Hematopoietic multipotent progenitor cell treated with erythropoietin and hydrocortisone succinate and interleukin-3 and kit ligand, for 4 days (in vitro differentiated cells): ENCODE measurements at places on chromosomes 7 and 10.
A peak's percentile ranks its signal among the peaks of the same experiment; 100 is the strongest.

GRCh38 chr7:148584154-148584827 lies 6.3 kb upstream of the C7orf33 start:
- DNase-seq, result no peak

GRCh38 chr7:104126411-104126841 lies 81.4 kb downstream of the ORC5 start:
- no peak for DNase-seq

DNA sequence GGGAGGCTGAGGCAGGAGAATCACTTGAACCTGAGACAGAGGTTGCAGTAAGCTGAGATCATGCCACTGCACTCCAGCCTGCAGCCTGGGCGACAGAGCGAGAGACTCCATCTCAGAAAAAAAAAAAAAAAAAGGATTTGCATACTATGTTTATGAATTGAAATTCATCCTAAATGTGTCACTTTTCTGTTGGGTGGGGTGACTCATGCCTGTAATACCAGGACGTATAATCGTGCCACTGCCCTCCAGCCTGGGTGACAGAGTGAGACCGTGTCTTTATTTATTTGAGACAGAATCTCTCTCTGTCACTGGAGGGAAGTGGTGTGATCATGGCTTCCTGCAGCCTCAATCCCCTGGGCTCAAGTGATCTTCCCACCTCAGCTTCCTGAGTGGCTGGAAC lies 5.8 kb downstream of the ZNF212 start:
- no peak for DNase-seq

DNA sequence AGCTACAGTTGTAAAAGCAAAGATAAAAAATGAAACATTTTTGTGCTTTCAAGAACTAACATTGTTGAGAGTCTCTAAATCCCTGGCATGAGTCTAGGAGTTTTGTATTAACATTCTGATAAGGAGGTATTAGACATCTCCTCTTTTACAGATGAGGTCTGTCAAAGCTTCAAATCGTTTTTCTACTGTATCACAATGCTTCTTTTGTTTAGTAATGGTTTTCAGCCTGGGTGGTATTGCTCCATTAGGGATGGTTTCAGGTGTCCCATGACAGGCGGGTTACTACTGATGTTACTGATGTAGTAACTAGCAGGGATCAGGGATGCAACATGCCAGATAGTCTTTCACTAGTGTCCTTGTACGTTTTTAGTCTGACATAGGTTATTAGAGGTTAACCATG lies 27.4 kb downstream of the STAM start:
- no peak for DNase-seq

DNA sequence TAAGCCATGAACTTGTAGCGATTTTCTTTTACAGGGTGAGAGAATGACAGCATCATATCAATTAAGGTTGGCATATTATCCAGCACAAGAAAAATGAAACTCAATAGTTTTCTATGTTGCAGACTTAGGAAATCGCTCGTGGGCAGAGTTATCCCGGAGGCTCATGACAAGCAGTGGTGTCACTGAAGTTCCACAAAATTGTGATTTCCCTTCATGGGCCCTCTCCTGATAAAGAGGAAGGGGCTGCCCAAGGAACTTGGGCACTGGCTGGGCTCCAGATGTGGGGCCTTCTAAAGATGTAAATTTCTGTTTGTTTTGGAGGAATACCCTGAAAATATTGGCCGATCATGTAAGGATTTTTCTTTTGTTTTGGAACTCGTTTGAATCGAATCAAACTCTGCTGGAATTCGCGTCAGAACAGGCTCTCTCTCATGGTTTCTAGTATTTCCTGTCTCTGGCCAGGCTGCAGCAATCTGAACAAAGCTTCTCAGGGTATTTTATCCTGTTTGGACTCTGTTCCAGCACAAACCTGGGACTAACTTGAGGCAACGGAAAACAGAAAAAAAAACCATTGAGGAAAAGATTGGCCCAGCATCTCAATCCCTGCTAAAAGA lies 340.6 kb upstream of the NRP1 start:
- DNase-seq, result no peak

DNA sequence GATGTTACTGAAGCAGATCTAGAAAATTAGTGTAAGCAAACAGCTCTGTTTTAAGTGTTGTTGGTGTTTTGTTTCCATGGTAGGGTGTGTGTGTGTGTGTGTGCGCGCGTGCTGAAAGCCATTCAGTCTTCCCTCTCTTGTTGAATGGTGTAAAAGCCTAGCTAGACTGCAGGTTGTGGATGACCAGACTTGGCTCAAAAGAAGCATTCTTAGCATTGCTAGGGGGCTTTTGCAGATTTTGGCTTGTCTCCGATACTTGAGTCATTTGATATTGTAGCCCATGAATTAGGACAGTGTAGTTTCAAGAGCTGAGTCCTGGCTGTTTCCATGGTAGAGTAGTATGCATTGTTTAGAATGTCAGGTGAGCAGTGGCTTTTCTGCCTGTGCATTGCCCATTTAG lies 99.1 kb downstream of the SND1 start:
- no peak for DNase-seq

DNA sequence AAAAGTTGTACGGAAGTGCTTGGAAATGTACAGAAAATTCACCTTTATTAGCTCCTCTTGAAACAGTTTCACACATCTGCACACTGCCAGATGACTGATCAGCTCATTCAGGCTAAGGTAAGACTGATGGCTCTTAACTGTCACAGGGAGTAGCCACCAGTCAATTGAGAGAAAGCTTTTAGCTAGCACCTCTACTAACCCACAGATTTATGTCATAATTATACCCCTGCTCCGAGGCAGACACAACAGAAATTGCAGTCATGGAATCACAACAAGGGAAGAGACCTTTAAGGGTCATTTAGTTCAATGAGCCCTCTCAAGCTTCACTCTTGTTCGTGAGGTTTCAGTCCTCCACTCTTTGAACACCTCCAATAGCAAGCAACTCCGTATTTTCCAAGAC lies 235.4 kb downstream of the TRIL start:
- no peak for DNase-seq

DNA sequence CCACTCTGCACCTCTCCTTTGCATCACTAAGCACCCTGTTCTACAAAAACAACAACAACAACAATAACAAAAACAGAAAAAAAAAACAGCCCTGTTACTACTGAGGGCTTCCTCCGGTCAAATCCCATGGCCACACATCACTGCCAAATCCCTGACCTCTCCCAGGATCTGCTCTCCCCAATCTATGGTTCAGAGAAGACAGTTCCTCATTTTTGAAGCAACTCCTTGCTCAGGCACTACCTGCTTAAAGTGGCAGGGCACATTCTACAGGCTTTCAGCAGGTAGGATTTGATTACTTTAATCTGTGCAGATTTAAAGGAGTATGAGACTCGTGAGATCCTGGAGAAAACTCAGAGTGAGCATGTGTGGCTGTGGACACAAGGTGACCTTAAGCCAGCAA lies 46.9 kb downstream of the PIK3CG start:
- DNase-seq, result no peak

- peak; percentile 80 for DNase-seq
These were observed 1.5 kb upstream of the RALA start for GRCh38 chr7:39621784-39622411.

DNA sequence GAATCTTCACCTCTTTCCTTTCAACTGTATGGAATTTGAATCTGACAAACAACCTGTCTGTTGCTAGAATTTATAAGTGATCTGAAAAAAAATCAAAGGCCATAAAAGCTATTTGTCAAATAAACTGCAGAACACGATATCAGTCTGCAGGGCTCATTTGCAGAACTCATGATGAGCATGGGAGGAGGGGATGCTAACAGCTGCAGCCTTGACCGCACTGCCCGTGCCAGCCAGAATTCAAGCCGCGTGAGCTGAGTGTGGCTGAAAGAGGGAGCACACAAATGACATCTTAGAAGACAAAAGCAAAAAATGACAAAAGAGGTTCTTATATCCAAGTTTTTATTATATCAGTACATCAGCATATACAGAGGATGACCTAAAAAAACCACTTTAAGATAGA lies 15.7 kb downstream of the LRRTM3 start:
- no peak for DNase-seq

DNA sequence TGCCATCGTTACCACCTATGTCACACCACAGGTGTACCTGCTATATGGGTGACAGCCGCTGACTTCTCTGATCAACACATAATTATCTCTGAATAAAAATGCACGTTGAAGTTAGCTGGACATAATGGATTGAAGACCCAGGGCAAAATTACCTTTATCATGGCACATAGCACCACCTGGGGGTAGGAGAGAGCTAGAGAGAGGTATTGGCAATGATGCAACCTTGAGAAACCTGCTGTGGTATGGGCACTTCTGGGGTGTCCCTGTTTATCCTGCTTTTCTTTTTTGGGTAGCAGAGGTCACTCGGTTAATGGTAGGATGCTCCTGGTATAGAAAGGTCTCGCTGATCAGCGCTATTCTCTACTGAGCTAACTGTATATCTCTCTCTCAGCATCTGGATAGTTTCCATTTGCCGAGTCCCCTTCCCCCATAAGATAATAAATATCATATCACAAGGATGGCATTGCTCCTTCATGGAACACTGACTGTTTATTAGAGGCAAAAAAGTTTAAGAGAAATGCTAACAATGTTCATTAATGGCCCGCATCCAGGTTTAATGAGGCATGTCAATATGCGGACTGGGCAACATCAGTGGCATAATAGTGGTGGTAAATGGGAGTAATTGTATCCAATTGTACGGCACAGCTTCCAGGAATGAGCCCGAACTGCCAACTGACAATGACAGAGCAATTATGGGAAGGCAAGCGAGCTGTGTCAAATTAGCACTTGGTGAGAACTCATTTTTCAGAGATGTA lies 323.1 kb downstream of the TFEC start:
- peak; percentile 18 for DNase-seq

DNA sequence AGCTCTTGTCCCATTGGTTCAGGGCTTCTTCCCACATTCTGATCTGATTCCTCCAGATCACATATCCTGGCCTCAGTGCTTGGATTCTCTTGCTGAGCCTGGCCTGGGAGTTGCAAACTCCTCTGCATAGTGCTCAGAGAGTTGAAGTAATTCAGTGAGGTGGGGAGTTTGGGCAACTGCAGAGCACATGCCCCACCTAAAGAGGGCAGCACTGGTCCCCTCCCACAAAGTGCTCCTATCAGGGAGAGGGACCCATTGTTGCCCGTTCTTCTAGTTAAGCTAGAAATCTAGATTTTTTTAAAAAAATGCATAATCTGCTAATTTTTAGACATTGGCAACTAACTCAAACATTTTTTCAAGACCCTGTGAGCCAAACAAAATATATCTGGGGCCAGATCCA lies 45.1 kb downstream of the CHN2 start:
- DNase-seq, result peak; percentile 69

GRCh38 chr10:344582-345200 lies 209.4 kb downstream of the ZMYND11 start:
- no peak for DNase-seq

DNA sequence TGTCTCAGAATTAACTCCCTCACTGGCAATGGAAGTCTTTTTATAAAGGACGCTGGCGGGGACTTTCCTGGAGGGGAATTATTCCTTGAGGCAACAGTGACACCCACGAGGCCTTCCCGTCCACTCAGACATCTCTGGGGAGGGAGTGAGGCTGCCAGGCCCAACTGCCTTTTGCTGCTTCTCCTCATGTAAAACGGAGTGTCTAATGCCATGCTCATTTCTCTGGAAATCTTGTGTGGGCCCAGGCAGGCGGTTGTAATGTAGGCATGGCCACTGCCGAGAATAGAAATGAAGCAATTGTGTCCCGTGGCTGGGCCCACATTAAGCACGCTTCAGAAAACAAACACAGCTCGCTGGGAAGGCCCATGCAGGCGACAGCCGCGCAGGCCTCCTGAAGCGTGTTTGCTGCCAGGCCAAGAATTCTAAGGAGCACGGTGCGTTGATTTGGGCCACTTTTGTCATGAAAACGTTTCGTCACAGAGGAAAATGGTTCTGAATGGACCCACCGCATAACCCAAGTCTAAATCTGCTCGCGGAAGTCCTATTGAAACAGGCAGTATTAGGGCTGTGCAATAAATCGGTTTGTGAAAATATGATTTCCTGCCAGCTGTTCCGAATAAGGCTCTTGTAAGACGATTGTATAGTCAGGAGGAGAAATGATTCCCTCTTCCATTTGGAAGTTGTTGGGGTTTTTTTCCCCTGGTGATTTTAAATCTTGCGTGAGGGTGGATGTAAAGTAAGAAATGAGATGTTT lies 104.2 kb upstream of the CHST15 start:
- DNase-seq, result no peak
